ENCODE measurements at places on chromosomes 1 and 21.

DNA sequence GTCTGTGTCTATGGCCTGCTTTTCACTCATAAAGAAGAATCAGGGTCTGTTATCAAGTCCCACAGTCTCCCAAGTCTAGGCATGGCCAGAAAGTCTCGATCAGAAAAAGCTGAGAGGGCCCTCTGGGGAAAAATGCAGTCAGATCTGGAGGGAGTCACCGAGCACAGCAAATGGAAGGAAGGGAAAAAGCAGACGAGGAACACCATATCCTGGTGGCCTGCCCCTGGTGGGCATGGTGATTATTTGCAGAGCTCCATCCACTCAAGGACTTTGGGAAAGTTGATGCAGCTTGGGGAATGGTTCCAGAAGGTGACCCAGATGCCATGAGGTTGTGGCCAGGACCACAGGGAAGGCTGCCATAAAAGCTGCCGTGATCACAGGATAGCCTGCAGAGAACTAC lies 189.1 kb downstream of the CLIC6 start:
- no peak for DNase-seq

GRCh38 chr1:204461331-204462228 lies 33.0 kb downstream of the PIK3C2B start:
- no peak for DNase-seq

GRCh38 chr1:228744356-228744755 lies 9.1 kb downstream of the RHOU start:
- DNase-seq, result no peak

DNA sequence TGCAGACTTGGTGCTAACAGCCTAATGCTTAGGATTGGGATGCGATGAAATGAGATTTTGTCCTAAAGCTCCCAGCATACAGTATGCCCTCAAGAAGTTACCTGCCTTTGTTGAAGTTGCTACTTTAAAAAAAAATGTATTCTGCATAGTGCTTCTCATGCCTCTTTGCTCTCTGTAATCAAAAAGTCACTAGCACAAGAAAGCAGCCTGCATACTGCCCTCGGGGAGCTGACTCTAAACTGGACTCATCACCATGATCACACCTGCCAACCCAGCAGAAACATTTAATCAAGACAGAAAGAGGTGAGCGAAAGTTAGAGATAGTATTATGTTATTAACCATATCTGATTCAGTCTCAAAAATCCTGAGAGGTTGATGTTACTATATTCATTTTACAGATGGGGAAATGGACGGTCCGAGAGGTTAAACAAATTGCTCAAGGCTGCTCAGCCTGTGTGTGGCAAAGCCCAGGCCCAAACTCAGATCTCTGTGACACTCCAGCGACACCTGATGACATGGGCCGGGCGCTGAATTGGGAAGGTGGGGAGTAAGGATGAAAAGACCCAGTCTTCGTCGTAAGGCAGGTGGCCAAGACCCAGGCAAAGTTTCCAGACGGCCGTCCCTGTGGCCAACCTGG lies 1.1 kb downstream of the BATF3 start:
- DNase-seq, result no peak

DNA sequence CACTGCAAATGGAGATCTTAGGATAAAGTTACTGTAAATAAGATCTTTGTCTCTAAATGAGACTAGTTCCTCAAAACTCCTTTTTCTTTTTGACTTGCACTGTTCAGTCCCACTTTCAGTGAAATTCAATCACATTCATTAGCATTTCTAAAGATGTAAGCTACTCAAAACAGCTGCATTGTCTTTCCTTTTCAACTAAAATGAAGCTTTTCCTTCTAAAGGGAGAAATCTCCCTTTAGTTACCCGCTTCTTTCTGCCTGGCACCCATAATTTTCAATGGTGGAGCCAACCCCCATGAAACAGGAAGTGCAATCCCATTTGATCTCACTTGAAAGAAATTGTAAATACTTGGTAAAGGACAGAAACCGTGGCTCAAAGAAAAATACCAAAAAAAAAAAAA lies 387.4 kb upstream of the PKN2 start:
- no peak for DNase-seq

DNA sequence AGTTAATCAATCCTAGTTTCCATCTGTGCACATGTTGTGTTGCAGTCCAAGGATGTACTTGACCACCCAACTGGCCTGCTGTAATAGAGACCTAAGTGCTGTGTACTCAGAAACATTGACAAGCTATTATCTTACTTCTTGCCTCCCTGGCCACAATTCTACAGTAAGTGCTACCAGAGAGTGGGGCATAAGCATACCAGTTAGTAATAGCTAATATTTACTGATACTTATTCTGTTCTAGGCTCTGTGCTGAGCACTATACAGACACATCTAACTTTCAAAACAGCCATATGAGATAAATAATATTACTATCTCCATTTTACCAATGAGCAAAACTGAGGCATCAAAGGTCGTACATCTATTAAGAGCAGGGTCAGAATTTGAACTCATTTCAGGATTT lies 49.5 kb upstream of the NPL start:
- DNase-seq, result no peak

- no peak for DNase-seq
These were observed 1.1 kb upstream of the DIO1 start for GRCh38 chr1:53892911-53893310.

DNA sequence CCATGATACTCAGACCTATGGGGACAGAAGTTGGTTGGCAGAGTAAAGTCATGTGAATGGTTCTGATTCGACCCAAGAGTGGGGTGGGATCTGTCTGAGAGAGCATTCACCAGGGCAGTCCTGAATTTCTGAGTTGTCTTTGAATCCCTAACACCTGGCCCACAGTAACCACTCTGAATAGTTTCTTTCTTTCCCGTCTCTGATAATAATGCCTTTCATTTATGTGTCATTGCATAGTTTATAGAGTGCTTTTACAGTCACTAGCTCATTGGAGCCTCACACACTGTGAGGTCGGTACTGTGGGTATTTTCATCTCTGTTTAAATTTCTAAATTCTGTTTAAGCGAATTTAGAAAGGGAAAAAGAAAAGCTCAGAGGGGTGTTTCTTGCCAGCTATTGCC lies 147.1 kb downstream of the C1orf21 start:
- no peak for DNase-seq

DNA sequence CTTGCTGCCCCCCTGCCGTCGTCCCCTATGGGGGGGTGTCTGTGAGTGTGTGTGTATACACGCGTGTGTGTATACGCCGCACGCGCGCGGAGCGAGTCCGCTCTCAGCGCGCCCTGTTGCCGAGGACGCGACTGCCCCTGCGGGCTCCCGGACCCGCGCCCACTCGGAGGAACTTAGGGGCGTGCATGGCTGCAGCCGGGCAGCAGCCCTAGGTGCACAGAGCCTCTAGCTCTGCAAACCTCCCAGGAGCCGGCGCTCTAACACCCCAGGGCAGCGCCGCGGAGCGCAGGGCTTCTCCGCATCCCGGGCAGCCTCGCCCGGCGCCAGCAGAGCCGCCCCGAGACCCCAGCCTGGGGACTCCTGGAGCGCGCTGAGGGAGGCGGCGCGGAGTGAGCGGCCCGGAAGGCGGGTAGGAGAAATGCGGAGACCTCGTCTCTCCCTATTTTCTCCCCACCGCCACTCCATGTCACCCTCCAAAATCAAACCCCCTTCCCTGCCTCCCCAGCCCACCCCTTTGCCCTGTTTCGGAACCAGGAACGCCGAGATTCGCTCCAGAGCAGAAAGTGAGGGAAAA lies 574 bp downstream of the ITPKB start:
- no peak for DNase-seq

DNA sequence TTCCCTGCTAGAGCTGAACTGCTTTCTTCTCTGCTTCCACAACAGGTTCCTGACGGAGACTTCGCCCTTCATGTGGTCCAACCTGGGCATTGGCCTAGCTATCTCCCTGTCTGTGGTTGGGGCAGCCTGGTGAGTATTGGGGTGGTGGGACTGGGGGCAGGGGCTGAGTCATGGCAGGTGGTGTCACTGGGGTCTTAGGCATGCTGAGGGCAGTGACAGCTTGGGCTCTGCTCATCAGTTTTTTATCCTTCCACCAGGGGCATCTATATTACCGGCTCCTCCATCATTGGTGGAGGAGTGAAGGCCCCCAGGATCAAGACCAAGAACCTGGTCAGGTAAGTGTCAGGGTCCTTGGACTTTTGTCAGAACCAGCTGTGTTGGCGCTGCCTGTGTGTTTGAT lies 1.3 kb downstream of the ATP6V0B start:
- no peak for DNase-seq

- DNase-seq, result no peak
These were observed 100.5 kb downstream of the UBR4 start for GRCh38 chr1:19109545-19109944.

DNA sequence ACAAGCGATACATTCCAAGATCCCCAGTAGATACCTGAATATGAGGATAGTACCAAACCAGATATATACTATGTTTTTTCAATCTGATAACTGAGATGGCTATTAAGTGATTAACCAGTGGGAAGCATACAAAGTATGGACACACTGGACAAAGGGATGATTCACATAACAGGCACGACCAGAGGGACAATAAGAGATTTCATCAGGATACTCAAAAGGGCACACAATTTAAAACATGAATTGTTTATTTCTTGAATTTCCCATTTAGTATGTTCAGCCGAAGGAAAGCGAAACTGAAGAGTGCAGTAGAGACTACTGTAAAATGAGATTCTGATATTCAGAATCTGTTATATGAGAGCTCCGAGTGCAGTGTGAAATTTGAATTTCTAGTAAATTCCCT lies 10.6 kb downstream of the ZZZ3 start:
- no peak for DNase-seq

GRCh38 chr1:25642574-25643108 lies 26.1 kb downstream of the MAN1C1 start:
- DNase-seq, result no peak

DNA sequence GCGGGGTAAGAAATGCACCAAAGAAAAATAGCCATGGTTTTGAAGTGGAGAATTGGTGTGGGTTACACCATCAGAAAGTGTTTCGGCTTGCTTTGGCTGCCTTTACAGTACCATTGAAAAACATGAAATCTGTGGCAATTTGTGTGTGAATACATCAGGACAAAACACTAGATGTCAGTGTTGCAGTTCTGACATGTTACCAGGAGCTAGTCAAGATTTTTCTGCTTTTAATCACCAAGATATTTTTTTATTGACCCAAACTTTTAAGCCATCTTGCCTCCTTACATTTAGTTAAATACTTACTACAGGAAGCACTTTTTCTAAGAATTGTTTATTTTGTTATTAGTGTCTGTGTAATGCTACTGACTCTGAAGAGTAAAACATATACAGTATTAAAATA lies 14.3 kb downstream of the RRP15 start:
- peak; percentile 23 for DNase-seq

DNA sequence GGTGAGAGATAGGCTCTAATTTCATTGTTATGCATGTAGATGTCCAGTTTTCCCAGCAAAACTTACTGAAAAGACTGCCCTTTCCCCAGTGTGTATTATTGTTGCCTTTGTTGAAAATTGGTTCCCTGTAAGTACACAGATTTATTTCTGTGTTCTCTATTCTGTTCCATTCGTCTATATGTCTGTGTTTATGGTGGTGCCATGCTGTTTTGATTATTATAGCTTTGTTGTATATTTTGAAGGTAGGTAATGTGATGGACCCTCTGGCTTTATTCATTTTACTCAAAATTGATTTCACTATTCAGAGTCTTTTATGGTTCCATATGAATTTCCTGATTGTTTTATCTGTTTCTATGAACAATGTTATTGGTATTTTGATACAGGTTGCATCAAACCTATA lies 375.8 kb upstream of the VAMP3 start:
- DNase-seq, result no peak

- no peak for DNase-seq
These were observed 22.1 kb upstream of the PSMB2 start for GRCh38 chr1:35663434-35663833.

GRCh38 chr1:205014783-205015182 lies 28.2 kb upstream of the CNTN2 start:
- no peak for DNase-seq

DNA sequence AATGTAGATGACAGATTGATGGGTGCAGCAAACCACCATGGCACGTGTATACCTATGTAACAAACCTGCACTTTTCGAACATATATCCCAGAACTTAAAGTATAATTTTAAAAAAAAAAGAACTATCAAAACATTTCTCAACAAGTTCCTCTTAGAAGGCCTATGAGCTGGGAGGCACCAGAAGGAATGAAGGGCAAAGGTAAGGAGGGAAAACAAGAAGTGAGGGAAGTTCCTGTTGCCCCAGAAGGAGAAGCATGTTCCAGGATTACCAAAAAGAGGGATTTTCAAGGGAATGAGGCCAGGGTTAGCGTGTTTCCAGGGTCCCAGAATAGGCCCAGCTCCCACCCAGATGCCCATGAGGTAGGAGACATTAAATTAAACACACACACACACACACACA lies 361.0 kb downstream of the SETD4 start:
- DNase-seq, result no peak

- DNase-seq, result no peak
These were observed 430.9 kb downstream of the LTN1 start for GRCh38 chr21:28561772-28562171.

- DNase-seq, result no peak
These were observed 284.6 kb downstream of the PTBP2 start for GRCh38 chr1:97006044-97006661.

DNA sequence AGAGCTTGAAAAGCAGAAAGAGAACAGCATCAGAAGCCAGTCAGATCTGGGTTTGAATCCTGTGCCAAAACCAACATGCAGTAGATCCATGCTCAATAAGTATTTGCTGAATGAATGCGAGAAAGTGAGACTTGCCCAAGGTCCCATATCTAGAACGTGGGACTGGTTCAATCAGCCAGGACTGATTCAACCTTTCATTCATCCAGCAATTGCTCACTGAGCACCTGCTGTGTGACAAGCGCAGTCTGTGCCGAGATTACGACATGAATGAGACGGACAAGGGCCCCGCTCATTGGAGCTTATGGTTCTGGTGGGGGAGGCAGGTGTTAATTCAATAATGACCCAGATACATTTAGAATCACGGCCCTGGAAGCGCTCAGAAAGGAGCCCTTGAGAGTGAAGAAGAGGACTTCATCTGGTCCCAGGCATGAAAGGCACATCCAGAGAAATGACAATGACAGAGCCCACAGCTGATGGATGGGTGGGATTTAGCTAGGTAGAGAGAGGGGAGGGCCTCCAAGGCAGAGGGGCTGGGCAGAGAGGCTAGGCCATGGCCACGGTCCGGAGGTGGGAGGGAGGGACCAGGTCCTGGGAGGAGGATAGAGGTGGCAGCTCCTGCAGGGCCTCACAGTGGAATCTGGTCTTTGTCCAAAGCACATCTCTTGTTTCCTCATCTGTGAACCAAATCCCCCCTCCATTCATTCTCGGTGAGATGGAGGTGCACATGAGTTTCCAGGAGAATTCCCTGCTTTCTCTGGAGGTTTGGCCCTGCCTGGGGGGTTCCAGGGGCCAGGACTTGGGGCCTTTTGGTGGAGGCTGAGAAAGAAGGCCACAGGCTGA lies 4.2 kb upstream of the FAM131C start:
- DNase-seq, result no peak

DNA sequence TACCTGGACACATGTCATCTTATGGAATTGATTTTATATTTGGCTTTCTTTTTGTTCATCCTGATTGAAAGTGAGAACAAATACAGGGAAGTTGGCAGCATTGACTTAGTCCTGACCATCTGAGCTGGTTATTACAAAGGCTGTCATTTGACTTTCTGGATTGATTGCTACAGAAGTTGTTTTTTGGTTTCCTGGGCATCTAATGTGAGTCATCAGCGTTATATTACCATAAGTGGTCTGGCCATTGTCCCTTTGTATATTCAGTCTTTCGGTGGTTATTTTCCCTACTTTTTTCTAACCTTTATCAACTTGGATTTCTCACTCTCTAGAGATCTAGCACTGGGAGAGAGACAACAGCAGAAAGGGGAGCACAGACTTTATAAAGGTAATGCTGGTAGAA lies 1646.5 kb downstream of the MRPL39 start:
- DNase-seq, result no peak

GRCh38 chr21:38988509-38989378 lies 183.0 kb downstream of the ETS2 start:
- no peak for DNase-seq
